ENCODE measurements at places on chromosomes 7 and 10. TPM values are rescaled to one million over a fixed set of nuclear protein-coding genes. Genes with fewer than 3 reads are reported as not detected.

DNA sequence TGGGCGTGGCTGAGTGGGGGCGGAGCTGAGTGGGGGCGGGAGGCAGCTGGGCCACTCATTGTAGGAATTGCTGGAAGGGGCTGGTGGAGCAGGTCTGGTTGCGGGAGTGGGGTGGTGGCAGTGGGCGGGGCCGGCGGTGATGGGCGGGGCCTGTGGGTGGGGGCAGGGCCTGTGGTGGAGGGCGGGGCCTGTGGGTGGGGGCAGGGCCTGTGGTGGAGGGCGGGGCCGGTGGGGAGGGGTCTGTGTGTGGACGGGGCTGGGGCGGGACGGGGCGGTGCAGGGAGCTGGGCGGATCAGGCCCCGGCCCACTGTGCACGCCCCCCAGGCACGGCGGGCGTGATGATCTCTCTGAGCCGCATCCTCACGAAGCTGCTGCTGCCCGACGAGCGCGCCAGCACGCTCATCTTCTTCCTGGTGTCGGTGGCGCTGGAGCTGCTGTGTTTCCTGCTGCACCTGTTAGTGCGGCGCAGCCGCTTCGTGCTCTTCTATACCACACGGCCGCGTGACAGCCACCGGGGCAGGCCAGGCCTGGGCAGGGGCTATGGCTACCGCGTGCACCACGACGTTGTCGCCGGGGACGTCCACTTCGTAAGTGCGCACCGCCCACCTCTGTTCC is 14.0 kb downstream of the SLC29A4 start:
- peak; percentile 97 for DNase-seq
- H3K27me3 ChIP-seq: peaks cover 6% of the 10 kb centered on the region
- no peaks in the 10 kb centered on the region for H3K4me1 ChIP-seq
- no peak overlapping the region for H3K27ac ChIP-seq
- H3K4me3 ChIP-seq: no peak overlapping the region
- H3K36me3 ChIP-seq: no peaks in the 10 kb centered on the region

The SPDYE11 gene
- total RNA-seq: not detected

GRCh38 chr10:109114579-109114978 is 808.7 kb downstream of the XPNPEP1 start:
- no peak overlapping the region for H3K27ac ChIP-seq
- DNase-seq: no peak
- no peaks in the 10 kb centered on the region for H3K4me1 ChIP-seq

GRCh38 chr7:140005341-140005740 is 57.4 kb downstream of the PARP12 start:
- H3K4me1 ChIP-seq: no peaks in the 10 kb centered on the region
- H3K27me3 ChIP-seq: no peaks in the 10 kb centered on the region
- no peak for DNase-seq
- H3K4me3 ChIP-seq: no peak overlapping the region
- H3K36me3 ChIP-seq: no peaks in the 10 kb centered on the region

Data from endodermal cell (in vitro differentiated cells).